ENCODE measurements at places on chromosomes 5 and 9. TPM values are rescaled to one million over a fixed set of nuclear protein-coding genes. Genes with fewer than 3 reads are reported as not detected.
A peak's percentile ranks its signal among the peaks of the same experiment; 100 is the strongest.

DNA sequence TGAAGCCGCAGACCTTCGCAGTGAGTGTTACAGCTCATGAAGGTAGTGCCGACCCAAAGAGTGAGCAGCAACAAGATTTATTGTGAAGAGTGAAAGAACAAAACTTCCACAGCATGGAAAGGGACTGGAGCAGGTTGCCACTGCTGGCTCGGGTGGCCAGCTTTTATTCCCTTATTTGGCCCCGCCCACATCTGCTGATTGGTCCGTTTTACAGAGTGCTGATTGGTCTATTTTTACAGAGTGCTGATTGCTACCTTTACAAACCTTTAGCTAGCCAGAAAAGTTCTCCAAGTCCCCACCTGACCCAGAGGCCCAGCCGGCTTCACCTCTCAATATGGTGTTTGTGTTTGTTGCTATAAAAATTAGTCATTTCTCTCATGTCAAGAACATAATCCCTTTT lies 49.7 kb downstream of the RECK start:
- no peak for DNase-seq

- DNase-seq: no peak
These were observed 32.4 kb upstream of the C5orf24 start for GRCh38 chr5:134813407-134813806.

GRCh38 chr9:134518004-134518606 lies 123.5 kb upstream of the COL5A1 start:
- no peak for DNase-seq

DNA sequence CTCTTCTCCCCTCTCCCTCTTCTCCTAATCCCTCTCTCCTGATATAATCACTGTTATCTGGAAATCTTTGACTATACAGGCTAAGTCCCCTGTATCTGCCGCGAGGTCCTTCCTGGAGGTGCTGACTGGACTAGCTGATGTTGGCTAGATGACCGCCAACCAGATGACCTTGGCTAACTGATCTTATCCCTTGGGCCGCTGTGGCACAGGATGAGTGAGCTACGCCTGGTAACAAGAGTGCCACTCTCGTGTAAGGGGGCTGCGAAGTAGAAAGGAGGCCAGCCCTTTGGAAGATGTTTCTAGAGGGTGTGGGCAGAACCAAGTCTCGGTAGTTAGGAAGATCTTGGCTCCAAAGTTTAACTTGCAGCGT lies 345 bp upstream of the PRRC1 start:
- peak; percentile 7 for DNase-seq

Gene OTULIN
- 18.4 TPM for polyA plus RNA-seq

GRCh38 chr5:44499381-44499780 lies 110.2 kb upstream of the FGF10 start:
- DNase-seq: no peak

Gene CTXN3
- not detected for polyA plus RNA-seq

- DNase-seq: no peak
These were observed 87.3 kb upstream of the PCSK5 start for GRCh38 chr9:75803130-75803529.

GRCh38 chr5:7157083-7157482 lies 238.9 kb upstream of the ADCY2 start:
- no peak for DNase-seq

GRCh38 chr9:99478469-99479027 lies 256.5 kb downstream of the SEC61B start:
- no peak for DNase-seq

DNA sequence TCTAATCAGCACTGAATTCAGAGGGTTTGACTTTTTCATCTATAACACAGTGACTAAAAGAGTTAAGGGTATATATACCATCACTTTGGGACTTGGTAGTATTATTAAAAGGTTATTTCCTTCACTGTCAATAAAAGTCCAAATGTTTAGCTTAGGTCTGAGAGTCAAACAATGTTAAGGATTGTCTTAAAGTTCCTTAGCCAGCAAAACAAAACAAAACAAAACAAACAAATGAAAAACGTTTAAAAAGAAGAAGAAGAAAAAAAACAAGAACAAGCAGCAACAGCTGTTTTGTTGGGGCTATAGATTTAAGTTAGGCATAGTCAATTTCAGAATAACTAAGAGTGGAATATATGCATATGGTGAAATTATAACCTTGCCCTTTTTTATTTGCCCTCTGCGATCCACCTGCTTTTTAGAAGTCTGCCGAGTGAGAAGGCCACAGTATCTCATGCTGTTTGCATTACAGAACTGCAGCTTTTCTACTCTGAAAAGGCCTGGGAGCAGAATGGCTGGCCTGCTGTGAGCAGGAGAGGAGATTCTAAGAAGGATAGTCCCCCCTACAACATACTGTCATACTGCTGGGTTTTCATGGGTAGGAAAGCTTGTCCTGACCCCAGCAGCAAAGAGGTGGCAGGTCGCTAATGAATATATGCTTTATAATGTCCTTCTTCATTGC lies 141.7 kb downstream of the NTRK2 start:
- DNase-seq: no peak

- DNase-seq: no peak
These were observed 2.8 kb upstream of the PFN3 start for GRCh38 chr5:177403102-177403791.

DNA sequence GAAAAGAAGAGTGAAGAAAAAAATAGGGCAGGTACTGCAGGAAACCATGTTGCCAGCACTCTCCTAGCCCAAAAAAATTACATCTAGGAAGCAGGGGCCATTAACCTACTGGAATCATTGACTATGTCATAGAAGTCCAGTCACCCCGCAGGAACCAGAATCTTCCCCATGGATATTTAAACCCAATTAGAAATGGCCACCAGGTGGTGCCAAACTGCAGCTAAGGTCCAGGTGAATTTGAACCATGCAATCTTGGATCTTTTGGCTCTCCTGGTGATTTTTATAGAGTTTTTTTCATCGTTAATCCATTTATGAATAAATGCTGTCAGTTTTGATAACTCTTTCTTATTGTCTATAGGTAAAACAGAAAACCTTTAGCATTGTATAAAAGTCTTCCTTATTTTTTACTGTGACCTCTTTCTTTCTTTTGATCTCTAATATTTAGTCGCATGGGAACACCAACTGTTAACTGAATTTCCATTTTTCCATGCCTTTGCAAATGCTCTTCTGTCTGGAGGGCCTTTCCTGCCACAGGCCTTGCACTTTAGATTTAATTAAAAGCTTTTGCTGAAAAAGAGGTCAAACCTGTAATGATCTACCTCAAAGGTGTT lies 147.5 kb upstream of the FGF10 start:
- DNase-seq: no peak

Measured in right renal cortex interstitium (tissue), 3 donors.